ENCODE measurements at places on chromosomes 1 and 21.

DNA sequence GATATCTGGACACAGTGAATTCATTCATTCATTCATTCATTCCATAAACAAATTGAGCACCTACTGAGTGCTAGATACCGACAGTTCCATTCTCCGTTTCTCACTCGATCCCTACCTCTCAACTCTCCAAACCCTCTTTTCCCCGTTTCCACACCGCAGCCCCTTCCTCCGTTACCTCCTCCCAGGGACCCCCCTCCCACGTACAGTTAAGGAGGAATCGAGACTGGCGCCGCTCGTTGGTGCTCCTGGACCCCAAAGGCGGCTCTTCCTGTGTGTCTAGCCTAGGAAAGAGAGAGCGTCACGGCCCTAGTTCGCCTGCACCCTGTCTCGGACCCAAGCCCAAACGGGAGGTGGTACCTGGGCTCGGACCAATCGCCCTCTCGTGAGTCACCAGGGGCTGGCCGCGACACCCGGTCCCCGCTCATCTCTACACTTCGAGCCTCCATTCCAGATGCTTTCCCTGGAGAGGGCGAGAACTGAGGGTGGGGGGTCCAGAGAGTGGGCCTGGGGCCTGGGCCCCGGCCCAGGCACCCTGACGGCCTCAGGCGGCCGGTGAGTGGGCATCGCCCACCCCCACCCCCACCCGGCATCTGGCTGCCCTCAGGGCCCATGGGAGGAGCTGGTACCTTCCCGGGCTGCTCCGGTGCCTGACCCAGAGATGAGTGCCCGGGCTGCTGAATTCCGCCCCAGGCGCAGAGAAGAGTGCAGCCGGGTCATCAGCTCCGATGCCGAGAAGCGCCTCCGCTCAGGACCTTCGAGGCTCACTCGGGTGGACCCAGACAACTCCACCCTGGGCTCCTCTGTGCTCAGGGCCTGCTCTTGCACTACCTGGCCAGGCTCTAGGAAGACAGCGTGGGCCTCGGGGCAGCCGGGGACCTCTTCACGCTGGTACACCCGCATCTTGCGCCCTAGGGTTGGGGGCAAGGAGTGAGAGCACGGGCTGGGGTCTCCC lies 4.9 kb downstream of the ARHGEF19 start:
- no peak for DNase-seq

DNA sequence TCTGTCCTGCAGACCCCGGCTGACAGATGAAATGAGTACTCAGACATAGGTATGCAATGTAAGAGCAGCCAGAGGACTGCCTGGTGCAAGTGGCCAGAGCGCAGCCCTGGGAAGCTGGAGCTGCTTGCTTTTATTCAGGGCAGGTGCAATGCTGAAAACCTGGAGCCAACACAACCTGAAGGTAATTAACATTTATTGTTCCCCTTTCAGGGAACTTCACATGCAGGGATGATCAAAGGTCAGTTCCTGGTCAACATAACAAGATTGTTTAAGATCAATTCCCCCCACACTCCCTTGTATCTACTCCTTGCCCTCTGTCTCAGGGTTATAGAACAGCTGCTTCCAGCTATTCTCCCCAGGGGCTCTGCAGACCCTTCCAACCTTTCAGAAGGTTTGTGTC lies 48.7 kb upstream of the PRELP start:
- DNase-seq: no peak

GRCh38 chr21:45116066-45116465 lies 41.7 kb downstream of the ADARB1 start:
- no peak for DNase-seq

DNA sequence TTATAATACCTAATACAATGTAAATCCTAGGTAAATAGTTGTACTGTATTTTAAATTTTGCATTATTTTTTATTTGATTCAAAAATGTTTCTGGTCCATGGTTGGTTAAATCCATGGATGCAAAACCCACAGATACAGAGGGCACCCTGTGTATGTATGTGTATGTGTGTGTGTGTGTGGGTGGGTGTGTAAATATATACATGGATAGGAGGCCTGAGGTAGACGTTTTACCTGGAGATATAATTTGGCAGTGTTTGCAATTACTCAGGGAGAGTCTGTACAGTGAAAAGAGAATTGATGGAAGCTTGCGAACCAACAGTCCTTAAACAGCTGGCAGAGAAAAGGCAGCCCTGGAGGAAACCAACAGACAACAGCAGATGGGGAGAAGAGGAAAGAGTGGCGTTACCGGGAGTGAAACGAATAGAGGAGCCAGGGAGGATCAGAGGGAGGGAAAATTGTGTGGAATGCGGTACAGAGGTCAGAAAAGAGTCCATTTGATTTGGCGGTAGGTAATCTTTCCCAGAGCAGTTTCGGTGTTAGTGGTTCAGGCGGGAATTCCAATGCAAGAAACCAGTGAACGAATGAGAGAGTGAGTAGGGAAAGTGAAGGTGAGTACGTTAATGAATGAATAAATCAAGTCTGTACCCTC lies 47.9 kb upstream of the NBL1 start:
- DNase-seq: no peak

GRCh38 chr1:174726167-174726879 lies 273.4 kb upstream of the CACYBP start:
- DNase-seq: no peak

GRCh38 chr1:227844320-227845146 lies 29.1 kb downstream of the PRSS38 start:
- no peak for DNase-seq

- no peak for DNase-seq
Measured at GRCh38 chr1:152827173-152827572, at the start of gene LCE1A. Gene LCE1A (plus strand): TSS chr1:152827473. CDS start chr1:152827473, 0 bp downstream.

GRCh38 chr1:211381481-211382181 lies 55.0 kb downstream of the TRAF5 start:
- no peak for DNase-seq

Data from stimulated activated CD8-positive, alpha-beta memory T cell treated with anti-CD3 and anti-CD28 coated beads, Interleukin-7, amount 100 ng/mL, for 1 hour (primary cell).